Mammary epithelial cell (primary cell): ENCODE measurements at places on chromosomes 4 and X. TPM values are rescaled to one million over a fixed set of nuclear protein-coding genes. Genes with fewer than 3 reads are reported as not detected.

- peak; percentile 81 for DNase-seq
Observed at GRCh38 chr4:10656988-10657387, 27.6 kb downstream of the CLNK start.

DNA sequence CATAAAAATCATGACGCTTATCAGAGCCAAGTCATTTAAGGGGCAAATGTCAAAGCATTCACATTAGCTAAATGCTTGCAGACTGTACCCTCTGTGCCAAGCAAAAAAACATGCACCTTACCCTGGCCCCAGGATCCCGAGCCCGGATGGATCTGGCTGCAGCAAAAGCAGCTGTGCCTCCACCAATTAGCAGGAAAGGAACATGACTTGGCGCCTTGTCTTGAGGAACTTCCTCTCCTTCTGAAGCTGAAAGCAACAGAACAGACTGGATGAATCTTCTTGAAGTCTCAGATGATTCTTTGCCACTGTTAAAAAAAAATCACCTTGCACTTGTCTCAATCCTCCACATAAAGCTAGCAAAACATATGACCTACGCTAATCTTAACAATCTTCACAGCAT lies 18.0 kb downstream of the AIFM1 start:
- DNase-seq, result no peak

DNA sequence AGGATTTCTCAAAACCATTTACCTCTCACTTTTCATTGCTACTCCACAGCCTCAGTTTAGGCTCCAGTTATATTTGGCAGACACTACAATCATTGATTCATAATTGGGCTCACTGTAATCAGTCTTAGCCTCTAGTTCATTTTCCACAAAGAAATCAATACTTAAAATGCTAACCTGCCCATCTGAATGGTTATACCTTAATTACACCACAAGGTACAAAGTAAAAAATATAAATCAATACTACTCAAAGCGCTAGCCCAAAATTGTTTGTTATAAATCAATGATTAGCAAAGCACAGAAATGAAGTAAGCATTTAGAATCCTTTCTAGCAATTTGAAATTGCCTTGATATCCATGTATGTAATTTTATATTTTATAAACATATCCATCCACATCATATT lies 222.6 kb upstream of the NDST3 start:
- DNase-seq, result no peak

GRCh38 chrX:23826216-23826615 lies 43.2 kb downstream of the SAT1 start:
- DNase-seq, result peak; percentile 66

DNA sequence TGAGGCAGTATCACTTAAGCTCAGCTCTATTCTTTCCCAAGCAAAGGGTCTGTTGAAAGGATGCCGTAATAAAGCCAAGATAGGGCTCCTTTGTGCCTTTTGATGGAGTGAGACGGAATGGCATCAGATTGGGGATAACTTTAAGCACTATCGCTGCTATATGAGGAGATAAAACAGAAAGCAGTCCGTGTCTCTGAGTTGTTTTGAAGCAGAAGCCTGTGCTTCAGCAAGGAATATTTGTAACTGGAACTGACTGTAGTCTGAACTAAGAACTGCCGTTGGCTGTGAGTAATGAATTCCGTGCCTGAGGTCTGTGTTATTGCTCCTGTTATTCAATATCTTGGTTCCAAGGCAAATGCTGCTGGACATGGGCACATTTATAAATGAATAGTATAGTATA lies 297.4 kb downstream of the ANKRD50 start:
- DNase-seq, result no peak

GRCh38 chrX:25523574-25524540 lies 508.1 kb upstream of the ARX start:
- DNase-seq, result peak; percentile 3

DNA sequence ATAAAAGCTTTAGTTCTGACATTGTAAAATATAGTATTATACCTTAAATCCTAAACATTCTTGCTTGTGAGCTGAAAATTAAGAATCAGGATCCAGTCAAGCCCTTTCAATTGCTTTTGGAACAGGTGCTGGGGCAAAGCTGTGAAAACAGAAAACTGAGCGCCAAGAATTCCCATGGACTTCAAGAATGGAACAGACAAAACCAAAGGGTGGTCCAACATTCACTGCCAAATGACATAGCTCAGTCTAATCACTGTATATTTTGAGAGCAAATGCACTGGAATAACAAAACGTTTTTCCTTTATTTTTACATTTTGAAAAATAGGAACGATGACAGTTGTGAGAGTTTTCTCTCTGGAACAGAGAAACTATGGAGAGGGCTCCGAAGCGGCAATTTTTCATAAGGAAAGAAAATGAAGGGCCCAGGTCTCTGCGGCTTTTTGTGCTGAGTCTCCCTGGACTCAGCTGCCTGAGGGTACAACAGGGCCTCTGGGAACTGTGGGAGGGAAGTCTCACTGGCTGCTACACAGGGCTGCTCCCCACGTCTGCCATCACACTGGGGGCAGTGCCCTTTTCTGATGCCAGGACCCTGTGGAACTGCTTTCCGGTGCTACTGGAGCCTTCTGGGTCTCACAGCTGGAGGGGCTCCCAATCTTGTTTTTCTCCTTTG lies 56.0 kb upstream of the BMPR1B start:
- no peak for DNase-seq

- DNase-seq, result peak; percentile 46
Observed at GRCh38 chrX:119155416-119156035, 27.9 kb upstream of the KIAA1210 start.

DNA sequence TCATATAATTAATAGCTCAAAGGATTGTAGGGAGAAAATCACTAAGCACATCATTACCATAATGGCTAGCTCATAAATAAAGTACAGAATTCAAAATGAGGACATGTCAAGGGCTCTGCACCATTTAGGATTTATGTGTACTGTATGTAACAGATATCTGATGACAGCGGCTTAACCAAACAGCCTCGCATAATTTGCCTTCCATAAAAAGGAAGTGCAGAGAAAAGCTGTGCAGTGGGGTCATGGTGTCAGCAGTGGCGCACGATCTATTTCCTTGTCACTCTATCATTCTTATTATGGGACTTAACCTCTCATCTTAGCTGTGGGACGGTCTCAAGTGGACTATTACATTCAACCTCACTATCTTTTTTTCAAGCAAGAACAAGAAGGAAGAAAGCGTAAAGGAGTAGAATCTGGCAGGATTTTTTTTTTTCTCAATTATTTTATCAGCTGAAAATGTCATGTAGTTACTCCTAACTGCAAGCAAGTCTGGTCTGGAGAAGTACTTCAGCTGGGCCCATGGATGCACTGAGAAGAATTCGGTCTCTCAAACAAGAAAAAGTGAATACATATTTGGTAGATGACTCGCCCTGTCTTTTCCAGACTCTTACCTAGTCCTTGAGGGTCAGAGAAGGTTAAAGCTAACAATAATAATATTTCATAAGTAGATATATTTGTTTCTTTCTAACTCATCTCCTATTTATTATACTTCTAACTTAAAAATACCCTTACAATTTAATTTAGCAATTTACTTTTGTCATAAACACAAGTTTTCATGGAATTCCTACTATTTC lies 94.6 kb downstream of the COX18 start:
- DNase-seq, result peak; percentile 43

DNA sequence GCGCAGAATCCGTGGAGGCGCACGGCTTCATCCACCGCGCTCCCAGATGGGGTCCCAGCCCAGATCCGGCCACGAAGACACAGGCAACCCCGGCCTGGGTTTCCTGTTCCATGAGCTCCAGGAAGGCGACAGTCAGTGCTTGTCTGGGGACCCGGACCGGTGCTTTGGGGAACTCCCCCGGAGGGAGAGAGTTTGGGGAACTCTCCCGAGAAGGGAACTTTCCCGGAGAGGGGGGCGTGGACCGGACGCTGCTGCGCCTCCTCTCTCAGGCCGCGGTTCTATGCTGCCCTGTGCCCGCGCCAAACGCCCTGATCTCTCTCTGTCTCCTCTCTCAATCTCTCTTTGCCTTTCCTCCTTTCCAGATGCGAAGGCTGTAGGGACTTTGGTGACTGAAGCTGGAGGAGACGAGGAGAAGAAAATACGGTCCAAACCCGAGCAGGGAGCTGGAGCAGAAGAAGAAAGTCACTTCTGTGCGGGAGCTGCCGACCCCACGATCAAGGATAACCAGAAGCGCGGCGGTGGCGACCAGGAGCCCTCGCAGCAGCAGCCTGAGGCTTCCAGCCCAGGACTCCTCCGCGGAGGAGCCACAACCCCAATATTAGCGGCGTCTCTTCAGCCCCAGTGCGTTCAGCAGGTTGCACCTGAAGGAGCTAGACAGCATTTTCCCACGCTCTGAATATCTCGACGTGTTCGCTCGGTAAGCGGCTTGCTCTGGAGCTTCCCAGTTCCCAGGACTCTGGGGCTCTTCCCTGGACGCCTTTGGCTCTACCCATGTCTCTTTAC lies 47.6 kb upstream of the NKAP start:
- DNase-seq, result no peak

GRCh38 chr4:26787461-26788340 lies 72.9 kb upstream of the STIM2 start:
- peak; percentile 85 for DNase-seq

DNA sequence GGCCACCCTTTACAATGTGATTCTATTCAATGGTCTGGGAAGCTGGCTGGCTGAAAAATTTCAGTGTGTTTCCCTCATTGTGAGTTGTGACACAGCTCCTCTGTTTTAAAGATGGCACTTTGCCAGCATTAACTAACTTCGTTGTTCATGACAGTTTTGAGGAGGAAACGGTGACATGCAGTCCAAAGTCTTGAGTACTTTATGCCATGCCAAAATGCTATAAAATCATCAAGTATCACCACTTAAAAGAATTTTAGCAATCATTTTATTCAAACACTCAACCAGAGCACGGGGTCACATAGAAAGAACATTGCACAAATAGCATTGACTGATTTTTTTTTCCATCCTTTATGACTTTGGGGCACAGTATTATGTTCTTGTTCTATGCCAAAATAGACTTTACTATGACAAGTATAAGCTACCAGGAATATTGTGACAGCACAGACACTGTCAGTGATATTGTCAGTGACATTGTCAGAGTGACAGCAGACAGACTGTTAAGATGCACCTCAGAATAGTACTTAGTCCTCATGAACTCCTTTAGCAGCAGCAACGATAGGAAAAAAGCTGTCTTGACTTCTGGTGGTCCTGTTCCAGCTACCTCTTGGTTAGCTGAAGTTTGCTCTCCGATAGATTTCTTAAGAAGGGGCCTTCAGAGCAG lies 46.7 kb downstream of the CXCL13 start:
- DNase-seq, result no peak

- DNase-seq, result peak; percentile 37
Observed at GRCh38 chrX:54495814-54496516, at the start of gene FGD1. Gene FGD1 (minus strand): TSS chrX:54496234. CDS start chrX:54495432, 802 bp downstream.

DNA sequence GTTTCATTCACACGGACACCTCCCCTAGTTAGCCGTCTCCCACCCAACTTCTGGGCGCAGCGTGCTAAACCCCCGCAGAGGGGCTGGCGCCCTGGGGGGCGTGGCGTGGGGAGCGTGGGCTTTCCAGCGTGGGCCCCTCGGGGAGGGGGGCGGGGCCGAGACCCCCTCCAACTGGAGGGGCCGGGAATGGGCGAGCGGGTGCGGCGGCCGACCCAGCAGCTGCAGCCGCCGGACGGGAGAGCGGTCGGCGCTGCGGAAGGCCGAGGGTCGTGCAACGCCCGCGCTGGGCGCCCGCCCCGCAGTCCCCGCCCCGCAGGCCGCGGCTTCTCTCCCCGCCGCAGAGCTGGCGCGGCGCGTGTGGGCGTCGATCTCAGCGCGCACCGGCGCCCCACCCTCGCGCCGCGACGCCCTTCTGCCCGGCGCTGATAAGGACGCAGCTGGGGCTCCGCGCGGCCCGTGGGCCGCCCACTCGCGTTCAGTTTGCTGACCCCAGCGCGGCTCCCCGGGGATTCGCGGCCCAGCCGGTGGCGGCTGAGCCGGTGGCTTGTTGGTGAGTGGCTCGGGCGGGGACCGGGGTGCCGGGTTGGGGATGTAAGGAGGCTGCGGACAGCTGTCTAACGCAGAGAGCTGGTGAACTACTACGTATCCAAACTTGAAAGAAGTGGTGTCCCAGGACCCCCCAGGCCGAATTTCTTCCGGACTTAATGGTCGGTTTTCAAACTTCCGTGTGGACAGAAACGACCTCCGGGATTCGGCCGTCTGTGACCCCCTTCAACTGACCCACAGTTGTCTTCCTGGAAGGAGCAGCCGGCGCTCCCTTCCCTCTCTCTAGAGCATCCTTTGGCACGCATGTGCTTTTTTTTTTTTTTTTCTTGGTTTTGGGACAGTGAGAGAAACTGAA lies 1.5 kb downstream of the FHDC1 start:
- DNase-seq, result peak; percentile 58

DNA sequence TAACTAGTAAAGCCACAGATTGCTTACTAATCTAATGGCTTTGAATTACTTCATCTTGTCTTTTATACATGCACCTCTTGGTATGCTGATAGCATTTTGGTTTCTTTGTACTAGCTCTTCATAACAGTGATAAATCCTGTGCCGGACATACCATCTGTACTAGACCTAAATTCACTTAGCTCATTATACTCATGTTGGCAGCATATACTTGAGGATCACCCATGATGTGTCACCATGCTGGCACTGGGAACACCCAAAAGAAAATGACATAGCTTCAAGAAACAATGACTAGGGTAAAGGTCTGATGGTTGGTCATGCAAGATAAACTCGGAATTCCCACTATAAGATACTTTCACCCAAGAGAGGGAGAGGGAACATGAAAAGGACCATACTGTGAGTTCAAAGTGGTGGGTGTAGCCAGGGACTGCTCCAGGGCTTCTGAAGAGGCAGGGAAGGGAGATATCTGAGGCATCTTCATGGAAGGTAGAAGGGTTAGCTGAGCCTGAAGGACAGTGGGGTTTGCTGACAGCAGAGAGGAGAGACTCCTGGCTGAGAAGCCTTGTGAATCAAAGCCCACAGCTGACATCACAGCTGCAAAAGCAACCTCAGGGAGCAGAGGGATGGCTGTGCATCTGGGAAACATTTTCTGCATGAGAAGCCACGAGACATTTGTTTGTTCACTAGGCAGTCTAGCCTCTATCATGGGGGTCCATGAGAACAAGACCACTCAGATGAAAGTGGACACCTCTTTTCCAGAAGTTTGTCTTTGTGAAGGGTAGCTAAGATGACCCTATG lies 314.2 kb downstream of the RAB28 start:
- no peak for DNase-seq

- DNase-seq, result peak; percentile 54
Observed at GRCh38 chr4:84582988-84583875, at the start of gene CDS1. Gene CDS1 (plus strand): TSS chr4:84583127. CDS start chr4:84583402, 275 bp downstream.

- no peak for DNase-seq
Observed at GRCh38 chrX:35432056-35432455, 366.1 kb upstream of the MAGEB16 start.

DNA sequence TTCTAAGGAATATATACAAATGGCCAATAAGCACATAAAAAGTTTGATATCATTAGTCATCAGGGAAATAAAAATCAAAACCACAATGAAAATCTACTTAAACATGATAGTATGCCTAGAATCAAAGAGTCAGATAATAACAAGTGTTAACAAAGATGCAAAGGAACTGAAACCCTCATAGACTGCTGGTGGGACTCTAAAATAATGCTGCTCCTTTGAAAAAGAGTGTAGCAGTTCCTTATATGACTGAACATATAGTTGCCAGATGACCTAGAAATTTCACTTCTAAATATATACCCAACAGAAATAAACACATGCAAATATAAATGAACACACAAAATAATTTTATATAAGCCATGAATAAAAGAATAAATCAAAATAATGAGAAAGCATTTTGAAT lies 205.1 kb upstream of the CTSO start:
- no peak for DNase-seq

- no peak for DNase-seq
Observed at GRCh38 chrX:34805951-34806350, 136.6 kb upstream of the FAM47B start.

The FABP2 gene
- total RNA-seq, result not detected in 2 replicates

The SLC4A4 gene
- not detected in 2 replicates for total RNA-seq

The ALPK1 gene
- 19.0 and 50.6 TPM in 2 replicates for total RNA-seq

The PLA2G12A gene
- 38.9 and 65.4 TPM in 2 replicates for total RNA-seq
